Activated CD4-positive, alpha-beta memory T cell treated with anti-CD3 and anti-CD28 coated beads for 36 hours (primary cell): ENCODE measurements at places on chromosomes 3 and 15.

DNA sequence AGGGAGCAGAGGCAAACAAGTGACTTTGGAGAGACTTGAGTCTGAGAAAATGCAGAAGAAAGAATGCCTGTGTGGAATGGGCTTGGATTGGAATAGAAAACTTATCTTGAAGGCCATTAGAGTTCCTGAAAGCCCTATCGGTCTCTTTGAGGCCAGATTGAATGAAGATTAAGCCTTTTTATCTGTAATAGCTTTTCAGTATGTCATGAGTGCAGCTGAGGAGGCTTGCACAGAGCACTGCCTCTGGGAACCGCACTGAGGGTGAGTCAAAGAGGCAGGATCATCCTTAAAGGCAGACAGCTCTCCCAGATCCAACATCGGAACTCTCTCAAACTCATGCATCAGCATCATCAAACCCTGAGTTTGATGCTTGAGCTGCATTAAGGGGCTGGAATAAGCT is 515.2 kb downstream of the NTRK3 start:
- DNase-seq, result no peak

- DNase-seq, result no peak
Observed at GRCh38 chr3:192731233-192731632, 3.9 kb upstream of the FGF12 start.

- no peak for DNase-seq
Observed at GRCh38 chr3:188256758-188257157, 102.8 kb downstream of the LPP start.

GRCh38 chr3:11592445-11593298 is 51.0 kb downstream of the VGLL4 start:
- DNase-seq, result no peak

GRCh38 chr3:72052841-72053409 is 268.0 kb upstream of the PROK2 start:
- no peak for DNase-seq

DNA sequence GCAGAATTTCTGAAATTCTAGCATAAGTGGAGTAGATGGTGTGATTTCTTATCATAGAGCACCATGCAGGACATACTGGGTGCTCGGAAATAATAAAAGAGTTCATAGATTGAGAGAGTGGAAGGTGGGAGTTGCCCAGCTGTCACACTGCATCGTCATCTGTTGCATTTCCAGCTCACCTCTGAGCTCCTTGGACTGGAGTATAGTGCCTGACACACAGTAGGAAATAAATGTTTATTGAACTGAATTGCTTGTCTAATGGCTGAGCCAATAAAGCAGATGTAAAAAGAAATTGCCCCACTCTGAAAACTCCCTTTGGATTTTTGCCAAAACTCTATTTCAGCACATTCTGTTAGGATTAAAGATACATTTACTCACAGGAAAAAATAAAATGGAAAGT is 108.9 kb upstream of the UBE2E1 start:
- no peak for DNase-seq

GRCh38 chr3:46684891-46685290 is 8.6 kb downstream of the ALS2CL start:
- no peak for DNase-seq

DNA sequence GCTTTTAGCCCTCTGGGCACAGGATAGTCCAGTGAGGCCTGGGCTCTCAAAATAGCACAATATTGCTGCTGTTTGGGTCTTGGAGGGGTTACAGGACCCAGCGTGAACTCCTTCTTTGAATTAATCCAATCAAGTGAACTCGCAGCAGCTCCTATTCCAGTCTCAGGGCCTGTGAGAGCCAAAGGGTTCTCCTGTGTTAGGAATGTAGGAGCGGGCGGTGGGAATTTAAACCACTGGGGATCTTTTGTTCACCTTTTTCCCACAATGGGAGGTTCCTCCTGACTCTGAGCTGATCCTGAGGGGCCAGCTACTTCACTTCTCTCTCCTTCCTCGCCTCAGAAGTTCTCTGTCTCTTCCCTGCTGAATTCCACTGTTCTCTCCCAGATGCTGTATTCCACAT is 504.0 kb downstream of the UNC13C start:
- DNase-seq, result no peak

DNA sequence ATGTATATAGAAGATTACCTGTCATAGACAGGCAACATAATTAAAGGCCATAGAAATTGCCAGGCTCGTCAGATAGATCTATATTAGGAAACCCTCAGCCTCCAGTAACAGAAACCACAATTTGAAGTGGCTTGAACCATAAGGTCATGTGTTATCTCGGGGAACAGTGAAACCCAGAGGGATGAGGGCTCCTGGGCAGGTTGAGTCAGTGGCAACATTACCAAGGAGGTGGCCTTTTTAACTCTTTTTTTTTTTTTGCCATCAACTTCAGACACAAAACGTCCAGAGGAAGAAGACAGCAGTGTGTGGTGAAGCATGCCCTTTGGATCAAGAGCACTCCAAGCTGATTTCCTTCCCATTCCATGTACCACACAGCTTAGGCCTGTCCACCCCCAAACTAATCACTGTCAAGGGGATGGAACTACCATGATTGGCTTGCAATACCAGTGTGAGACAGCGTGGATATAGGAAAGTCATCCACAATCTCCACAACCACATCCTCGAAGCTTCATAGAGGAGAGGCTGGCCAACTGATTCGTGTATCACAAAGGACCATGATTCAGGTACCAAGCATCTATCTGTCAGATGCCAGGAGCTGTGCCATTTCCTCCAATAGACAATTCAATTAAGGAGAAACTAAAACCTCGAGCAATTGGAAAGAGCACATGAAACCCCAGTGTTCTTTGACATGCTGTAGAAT is 999 bp upstream of the KIF7 start:
- DNase-seq, result no peak

GRCh38 chr15:44328135-44328534 is 39.6 kb downstream of the GOLM2 start:
- no peak for DNase-seq

GRCh38 chr15:60913900-60914299 is 315.2 kb downstream of the RORA start:
- no peak for DNase-seq

DNA sequence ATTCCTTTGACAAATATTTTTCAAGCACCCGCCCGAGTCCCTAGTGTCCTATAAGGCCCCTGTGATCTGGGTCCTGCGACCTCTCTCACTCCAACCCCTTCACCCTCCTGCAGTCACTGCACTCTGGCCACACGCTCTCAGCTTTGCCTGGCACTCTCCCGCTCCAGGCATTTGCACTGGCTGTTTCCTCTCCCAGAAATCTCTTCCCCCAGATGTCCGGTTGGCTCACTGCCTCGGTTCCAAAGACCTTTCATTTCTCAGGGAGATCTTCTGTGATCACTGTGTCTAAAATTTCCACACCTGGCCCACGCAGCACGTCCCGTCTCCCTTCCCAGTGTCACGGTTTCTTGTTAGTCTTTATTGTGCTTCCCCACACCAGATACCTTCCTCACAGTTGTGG is 97.4 kb downstream of the WNT7A start:
- DNase-seq, result no peak

DNA sequence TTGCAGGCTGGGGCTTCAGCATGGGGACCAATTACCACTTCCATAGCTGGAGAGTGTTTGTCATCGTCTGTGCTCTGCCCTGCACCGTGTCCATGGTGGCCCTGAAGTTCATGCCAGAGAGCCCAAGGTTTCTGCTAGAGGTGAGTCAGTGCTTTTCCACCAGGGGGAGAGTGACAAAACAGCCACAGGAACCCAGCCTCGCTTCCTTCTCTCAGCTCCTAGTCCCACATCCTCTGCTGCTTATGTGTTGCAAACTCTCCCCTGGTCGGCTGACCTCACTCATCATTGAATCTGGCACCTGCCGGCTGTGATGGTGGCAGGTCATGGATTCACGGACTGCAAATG is 158.3 kb downstream of the SV2B start:
- peak; percentile 20 for DNase-seq

DNA sequence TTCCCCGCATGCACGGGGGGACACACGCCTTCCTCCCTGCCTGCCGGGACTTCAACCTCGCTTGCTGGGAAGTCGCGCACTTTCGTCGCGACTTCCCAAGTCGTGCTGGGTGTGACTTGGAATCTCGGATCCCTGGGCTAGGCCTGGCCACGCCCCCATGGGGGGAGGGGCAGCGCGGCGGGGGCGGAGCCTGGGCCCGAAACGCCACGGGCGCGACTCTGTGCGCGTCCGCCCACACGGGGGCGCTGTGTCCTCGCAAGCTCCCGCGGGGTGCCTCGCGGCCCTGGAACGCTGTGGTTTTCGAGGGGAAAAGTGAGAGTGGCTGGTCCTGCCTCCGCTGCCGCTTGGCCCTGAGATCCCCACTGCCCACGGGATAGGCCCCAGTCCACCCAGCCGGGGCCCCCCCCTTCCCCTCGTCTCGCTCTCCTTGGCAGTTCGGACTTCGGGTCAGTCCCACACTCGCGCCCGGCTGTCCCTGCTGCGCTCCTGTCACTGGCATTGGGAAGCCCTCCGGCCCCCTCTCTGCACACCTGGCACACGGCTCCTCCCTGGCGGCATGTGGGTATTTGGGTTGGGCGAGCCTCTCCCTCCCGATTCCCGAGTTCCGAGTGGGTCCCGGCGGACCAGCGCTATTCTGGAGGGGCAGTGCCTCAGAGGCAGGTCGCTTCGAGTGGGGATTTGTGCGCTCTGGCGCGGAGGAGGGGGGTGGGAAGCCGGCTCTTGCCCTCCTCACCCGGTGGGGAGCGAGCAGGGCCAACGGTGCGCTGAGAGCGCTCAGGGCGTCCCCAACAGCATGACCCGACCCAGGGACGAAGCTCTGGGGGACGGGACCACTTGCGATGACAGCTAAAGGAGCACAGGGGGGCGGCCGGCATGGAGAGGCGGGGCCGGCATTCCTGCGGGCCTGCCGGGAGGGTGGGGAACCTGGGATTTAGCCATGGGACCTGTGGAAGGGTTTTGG is 23.6 kb downstream of the SEC61A1 start:
- DNase-seq, result peak; percentile 87

- DNase-seq, result no peak
Observed at GRCh38 chr15:61946778-61947177, 113.5 kb downstream of the VPS13C start.

- DNase-seq, result no peak
Observed at GRCh38 chr3:178393824-178394223, 142.4 kb upstream of the KCNMB2 start.

DNA sequence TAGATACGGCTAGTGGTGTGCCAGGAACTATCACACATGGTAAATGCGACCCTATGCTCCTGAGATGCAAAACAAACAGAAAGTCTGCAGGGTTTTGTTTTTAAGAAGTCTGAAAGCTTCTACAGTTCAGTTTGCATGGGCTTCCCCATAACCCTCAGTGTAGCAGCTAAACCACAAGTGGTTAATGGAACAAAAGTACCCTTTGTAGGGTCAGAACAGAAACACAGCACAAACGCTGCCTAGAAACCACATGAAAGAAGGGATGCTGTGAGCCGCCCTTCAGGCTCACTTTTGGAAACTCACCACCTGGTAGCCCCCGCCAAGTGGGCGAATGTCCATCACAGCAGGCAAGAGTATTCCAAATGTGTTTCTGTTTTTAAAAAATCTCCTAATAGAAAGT is 46.2 kb downstream of the CTDSPL start:
- DNase-seq, result peak; percentile 20

DNA sequence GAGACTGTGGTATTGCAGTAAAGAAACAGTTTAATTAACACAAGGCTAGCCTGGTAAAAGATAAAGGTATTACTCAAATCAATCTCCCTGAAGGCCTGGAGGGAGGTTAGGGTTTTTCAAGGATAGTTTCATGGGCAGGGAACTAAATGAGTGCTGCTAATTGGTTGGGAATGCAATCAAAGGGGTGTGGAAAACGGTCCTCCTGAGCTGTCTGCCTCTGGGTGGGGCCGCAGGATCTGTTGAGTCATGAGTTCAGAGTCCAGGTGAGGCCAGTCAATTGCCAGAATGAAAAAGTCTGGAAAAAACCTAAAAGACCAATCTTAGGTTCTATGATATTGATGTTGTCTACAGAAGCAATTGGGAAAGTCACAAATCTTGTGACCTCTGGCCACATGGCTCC is 293.2 kb downstream of the MCTP2 start:
- DNase-seq, result no peak

DNA sequence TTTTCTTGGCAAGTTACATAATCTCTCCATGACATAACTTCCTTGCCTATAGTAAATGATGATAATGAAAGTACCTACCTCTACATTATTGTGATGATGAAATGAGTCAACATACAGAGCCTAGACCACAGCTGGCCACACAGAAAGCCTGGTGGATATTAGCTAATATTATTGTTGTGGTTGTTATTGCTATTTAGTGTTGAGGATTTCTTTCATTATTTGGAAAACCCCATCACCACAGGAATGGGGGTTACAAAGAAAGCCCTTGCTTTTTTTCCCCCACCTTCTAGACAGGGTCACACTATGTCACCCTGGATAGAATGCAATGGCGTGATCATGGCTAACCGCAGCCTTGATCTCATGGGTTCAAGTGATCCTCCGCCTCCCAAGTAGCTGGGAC is 125.0 kb downstream of the PDZRN3 start:
- DNase-seq, result no peak

- DNase-seq, result no peak
Observed at GRCh38 chr3:101133652-101134051, 140.4 kb upstream of the ABI3BP start.

DNA sequence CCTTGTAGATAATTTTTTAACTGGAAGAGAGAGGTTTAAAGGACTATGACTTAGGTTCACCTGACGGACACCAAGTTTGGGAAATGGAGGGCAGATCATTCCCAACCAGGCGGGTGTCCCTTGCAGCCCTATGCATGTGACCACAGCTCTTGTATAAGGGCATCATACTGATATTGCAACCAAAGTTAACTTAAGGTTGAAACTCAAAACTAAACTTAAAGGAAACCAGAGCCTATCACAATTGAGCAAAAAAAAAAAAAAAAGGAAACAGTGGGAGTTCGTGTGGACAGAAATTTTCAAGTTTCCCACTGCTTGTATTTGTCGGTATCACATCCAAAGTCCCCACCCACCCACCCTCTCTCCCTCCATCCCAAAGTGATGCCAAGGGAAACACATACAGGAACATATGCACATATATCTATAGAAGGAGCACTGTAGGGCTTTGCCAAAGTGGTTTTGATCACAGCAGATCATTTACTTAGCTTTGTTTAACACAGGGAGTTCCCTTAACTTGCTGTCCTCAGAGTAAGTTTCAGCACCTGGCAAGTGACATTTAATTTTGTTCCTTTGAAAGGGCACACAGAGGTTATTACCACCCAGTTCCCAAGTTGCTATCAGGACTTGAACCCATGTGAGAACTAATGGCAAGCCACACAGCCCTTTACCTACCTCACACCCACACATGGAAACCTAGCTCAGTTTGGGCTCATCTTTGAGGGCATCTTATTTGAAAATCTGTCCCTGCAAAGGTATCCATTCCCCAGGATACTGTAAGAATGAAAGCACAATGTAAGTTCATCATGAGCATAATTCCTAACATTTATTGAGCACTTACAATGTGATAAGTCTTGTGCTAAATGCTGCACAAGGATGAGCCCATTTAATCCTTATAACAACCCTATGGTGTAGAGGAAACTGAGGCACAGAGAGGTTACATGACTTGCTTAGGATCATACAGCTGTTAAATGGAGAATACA is 204.5 kb upstream of the CMC1 start:
- no peak for DNase-seq

- DNase-seq, result no peak
Observed at GRCh38 chr15:30041868-30042267, 40.9 kb upstream of the GOLGA8J start.
